ENCODE measurements at places on chromosomes 12 and 14. TPM values are rescaled to one million over a fixed set of nuclear protein-coding genes. Genes with fewer than 3 reads are reported as not detected.

The CLEC9A gene
- total RNA-seq = not detected

The LRP10 gene
- total RNA-seq = 44.9 TPM

The ESRRB gene
- not detected for total RNA-seq

The CAPZA3 gene
- total RNA-seq = not detected

The PLD4 gene
- total RNA-seq = not detected

The EXOC3L4 gene
- not detected for total RNA-seq

The PMCH gene
- not detected for total RNA-seq

The ACVRL1 gene
- not detected for total RNA-seq

The PDE3A gene
- under 0.01 TPM for total RNA-seq

- DNase-seq = no peak
These were observed 66.1 kb downstream of the PPM1H start for GRCh38 chr12:62868820-62869219.

- no peak for DNase-seq
These were observed 471.0 kb upstream of the MGAT4C start for GRCh38 chr12:86727160-86727559.

GRCh38 chr12:20210621-20211215 is 157.6 kb upstream of the PDE3A start:
- DNase-seq = no peak

GRCh38 chr14:55303691-55304145 is 32.5 kb downstream of the FBXO34 start:
- no peak for DNase-seq

DNA sequence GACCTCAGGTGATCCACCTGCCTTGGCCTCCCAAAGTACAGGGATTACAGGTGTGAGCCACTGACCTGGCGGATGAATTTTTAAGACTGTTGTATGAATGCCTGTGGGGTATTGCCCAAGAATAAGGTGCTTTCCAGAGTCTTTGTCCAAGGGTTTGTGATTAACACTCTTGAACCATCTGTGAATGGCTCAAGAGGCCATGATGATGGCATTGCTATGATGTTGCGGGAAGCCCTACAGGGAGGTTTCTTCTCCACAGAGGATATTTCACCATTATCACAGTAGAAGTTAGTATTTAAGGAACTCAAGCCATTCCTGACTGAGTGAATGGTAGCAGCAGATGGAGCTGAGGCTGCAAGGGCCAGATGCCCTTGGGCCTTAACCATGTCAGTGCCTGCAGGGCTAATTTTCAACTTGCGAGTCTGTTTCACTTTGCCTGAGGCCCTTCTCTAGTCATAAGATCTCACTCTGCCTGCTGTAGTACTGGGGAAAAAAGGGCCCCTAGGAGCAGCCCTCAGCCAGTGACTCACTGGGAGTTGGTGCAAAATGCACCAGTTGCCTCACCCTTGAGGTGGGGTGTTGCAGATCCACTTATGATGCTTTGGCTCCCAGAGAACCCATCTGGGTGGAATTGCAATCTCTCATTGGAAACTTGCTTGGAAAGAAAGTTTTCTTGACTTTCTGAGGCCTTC is 108.6 kb upstream of the FLRT2 start:
- DNase-seq = peak; percentile 63

GRCh38 chr12:128571906-128572810 is 251.6 kb downstream of the SLC15A4 start:
- peak; percentile 1 for DNase-seq

DNA sequence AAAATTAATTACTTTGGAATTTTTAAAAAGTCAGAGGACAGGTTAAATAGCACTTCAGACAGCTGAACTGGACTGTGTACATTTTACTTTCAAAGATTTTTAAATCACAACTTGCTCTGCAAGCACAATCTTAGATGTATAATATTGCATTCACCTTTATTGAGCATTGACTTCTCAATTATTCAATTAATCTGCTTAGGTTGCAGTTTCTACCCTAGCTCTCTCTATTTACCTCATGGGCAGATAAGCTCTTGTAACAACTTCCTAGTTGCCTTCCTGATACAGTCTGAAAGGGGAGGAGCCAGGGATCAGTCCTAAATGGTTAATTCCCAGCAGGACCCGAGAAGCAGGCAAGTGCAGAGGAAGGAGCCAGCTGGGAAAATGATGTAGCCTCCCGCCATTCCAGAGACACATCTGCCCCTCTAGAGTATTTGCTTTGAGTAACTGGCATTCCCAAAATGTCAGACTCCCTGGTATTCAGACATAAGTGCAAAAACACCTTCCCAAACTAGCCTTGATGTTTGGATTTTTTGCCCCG is 302.8 kb downstream of the GALC start:
- no peak for DNase-seq

- peak; percentile 16 for DNase-seq
These were observed 32.7 kb upstream of the SMUG1 start for GRCh38 chr12:54221402-54221984.

GRCh38 chr14:99630202-99630601 is 14.7 kb upstream of the HHIPL1 start:
- no peak for DNase-seq

DNA sequence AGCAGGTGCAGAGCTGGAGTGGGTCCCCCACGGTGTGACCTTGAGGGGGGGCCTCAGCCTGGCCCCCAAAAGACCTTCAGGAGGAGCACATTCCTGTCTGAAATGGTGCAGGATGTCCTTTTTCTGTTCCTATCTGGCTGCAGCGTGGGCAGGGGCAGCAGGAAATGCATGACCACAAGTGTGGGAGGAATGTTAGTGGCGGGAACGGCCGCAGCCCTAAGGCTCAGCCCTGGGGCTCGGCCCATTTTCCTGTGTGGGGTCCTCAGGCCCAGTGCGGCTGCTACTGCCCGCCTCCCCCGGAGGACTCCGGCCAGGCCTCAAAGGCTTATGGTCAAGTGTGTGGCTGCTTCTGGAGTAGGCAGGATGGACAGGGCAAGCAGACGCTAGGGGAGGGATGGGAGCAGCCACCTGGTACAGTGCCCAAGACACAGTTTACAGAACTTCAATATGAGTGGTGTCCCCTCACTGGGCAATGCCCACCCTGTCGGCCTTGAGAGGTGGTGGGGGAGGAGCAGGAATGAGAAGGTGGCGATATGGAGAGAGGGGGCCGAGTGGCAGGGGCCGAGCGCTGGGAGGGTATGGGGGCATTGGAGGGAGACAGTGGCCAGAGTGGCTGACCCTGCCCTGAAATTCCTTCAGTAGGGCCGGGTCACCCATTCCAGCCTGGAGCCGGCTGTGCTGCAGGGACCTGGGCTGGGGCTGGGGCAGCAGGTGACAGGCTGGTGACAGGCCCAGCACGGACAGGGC is 137.4 kb downstream of the CALM1 start:
- peak; percentile 50 for DNase-seq

DNA sequence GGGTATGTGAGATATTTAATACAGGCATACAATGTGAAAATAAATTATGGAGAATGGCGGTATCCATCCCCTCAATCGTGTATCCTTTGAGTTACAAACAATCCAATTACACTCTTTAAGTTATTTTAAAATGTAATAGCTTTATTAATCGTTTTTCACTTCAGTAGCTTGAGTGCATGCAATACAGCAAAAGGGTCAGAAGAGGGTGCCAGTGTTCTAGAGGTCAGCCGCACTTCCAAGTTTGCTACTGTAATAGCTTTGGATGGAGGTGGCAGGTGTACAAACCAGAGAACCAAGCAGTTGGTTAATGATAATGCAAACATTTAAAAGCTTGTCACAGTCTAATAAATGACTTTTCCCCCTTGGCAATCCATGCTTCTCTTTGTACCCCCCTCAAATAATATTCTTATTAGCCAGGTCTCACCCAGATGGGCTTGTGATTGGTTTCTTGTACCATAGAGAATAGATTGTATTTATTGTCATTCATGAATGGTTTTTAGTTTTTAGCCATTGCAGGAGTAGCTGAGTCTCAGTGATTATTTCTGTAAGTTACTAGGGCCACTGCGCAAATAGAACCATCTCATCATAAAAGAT is 127.0 kb downstream of the ERC1 start:
- DNase-seq = peak; percentile 49

- peak; percentile 66 for DNase-seq
These were observed 1.8 kb upstream of the FRS2 start for GRCh38 chr12:69468237-69469026.

GRCh38 chr14:79043194-79043889 is 873.2 kb downstream of the NRXN3 start:
- no peak for DNase-seq

GRCh38 chr12:108495054-108495453 is 20.0 kb upstream of the FICD start:
- peak; percentile 34 for DNase-seq

- DNase-seq = no peak
These were observed 9.7 kb upstream of the ANKLE2 start for GRCh38 chr12:132771126-132771838.

DNA sequence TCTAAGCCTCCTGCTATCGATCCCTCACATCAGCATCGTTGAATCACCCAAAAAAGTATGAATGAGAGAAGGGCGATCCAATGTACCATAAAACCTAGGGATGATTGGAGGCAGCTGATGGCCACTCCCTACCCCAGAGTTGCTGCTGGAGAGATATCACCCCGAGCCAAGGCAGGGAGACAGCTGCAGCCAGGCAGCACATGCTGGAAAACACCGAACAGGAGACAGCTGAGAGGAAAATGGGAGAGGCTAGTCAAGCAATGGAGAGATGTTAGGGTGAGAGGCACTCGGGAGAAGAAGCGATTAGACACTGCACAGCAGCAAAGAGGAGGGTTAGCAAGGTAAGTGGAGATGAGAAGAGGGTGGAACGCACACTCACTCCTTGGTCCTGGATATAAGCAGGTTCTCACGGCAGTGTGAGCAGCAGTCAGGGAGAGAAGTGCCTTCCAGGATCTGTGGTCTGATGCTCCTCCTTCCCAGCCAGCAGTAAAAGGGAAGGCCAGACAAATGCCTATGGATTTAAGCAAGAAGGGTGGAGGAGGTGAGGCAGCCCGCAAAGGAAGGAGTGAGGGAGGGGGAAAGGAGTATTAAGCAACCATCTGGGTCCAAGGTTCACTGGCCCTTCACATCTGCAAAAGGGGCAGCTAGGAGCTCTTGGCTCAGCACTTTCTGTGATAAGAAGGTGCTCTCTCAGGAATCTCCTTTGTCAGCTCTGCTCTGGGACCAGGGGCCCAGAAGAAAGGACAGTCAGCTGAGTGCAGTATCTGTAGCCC is at the start of gene SLC7A7:
SLC7A7 (minus strand) TSS at position 495 of the 773 bp plus-strand sequence. CDS start 2,037 bp downstream, outside the sequence.
- no peak for DNase-seq

DNA sequence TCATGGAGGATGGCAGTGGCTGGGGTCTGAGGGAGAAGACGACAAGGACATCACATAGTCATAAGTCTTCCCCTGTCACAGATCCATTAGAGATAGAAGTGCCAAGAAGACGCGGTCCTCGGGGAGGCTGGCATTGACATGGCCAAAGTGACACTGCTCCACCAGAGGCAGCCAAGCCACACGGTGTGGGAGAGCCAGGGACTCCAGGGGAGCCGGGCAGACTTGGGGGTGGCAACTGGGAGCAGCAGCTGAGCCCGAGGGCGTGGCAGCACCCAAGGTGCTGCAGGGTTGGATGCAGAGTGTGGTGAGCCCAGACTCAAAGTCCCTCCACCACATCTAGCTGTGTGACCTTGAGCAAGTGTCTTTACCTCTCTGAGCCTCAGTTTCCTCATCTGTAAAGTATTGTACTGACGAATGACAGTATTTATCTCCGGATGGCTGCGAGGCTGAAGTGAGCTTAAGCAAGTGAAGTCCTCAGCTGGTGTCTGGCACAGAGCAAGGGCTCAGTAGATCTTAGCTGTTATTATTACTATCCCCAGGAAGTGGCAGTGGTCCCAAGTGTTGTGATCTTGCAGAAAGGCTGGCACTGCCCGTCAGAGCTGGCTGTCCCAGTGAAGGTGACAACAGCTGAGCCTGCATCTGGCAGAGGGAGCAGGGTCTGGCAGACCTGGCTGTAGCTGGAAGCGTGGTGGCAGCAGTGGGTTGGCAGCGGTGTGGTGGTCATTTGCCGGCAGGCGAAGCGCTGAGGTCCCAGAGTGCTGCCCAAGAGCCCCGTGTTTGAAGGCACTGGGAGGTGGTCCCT is 54.9 kb downstream of the ZNF664 start:
- no peak for DNase-seq

DNA sequence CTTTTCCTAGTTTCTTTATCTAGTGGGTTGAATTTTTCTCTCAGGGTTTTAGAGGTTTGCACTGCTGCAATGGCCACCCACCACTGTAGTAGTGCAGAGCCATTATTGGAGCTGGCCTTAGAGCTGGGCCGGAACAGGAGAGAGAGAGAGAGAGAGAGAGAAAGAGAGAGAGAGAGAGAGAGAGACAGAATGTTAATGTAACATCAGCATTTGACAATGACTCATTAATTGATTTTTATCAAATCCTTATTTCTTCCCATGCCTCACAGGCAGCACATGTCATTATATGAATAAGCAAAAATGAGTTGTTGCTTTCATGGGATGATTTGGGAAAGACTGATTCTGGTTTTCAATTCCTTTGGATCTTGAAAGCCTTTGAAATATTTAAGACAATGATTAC is 76.3 kb upstream of the PPP4R3A start:
- DNase-seq = no peak

DNA sequence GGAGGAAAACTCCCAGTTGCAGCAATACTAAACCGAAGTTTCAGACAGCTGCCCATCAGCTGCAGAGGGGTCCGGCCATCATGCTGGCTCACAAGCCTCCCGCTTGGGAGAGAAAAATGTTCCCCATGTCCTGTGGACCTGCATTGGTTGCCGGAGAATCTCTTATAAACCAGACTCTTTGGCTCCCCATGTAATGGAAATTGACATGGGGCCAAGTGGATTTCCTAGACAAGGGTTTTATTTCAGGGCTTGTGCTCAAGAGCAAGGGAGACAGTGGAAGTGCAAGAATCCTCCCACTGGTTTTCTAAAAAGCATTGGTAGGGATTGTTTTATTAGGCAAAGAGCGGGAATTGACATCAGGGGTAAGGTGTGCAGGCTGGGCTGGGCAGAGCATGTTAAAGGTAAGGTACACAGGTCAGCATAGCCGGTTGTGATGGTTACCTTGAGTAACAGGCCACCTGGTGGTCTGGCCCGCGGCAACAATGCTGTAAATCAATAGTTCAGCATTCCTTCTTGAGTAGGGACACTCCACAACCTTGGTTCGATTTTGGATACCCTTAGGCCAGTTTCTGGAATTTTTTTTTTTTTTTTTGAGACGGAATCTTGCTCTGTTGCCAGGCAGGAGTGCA is 135.4 kb downstream of the UNC79 start:
- DNase-seq = no peak

- DNase-seq = no peak
These were observed 16.2 kb downstream of the NOXRED1 start for GRCh38 chr14:77407158-77407557.

DNA sequence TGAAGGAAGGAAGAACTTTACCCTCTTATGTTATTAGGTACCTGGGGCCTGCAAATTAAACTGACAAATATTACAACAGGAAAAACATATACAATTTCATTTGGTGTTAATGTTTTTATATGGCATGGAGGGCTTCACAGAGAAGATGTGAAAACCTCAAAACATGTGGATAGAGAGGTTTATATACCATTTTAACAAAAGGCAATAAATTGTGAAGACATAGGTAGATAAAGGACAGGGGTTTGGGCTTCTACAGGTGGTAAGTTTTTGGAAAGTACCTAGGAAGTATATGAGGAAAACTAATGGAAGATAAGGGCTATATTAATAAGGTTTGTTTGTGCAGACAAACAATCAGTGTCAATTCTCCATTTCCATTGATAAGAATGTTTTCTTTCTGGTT is 95.1 kb upstream of the ATF7IP start:
- no peak for DNase-seq
